ENCODE measurements at places on chromosomes 7 and 10.

DNA sequence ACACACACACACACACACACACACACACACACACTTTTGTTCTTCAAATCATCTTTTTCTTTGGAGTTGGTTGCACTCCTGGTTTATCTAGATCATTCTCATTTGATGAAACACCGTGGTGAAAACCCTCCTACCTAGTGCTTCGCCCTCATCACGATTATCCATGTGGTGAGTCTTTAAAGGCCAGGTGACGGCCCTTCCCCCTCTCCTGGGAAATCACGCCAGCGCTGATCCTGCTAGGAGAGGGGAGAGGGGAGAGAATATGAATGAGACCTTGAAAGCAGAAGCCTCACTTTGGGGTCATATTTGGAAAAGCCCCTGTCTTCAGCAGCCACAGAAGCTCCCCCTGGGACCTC, 103.9 kb upstream of the LRRC4 start:
- DNase-seq, result peak; percentile 46

DNA sequence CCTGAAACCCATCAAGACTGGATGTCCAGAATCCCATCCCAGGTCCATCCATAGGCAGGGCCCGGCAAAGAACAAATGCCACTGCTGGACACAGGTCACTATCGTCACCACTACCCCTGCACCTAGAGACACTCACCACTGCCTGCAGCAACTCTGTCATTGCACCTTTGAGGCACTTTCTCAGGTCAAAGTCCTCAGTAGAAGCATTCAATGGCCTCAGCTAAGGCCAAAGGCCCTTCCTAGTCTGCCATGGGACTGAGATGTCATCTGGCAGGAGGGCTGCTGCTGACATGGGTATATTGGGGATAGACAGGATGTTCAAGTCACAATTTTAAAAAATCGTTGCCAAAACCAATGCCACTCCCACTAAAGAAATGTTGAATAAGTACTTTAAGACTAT, 58.7 kb downstream of the GPAM start:
- DNase-seq, result no peak

GRCh38 chr7:20561466-20561865, 54.0 kb upstream of the ABCB5 start:
- no peak for DNase-seq

GRCh38 chr10:46556515-46557318, at the start of gene GPRIN2:
Gene GPRIN2 (minus strand): TSS chr10:46556658. CDS start chr10:46550736, 5,922 bp downstream.
- DNase-seq, result peak; percentile 25

DNA sequence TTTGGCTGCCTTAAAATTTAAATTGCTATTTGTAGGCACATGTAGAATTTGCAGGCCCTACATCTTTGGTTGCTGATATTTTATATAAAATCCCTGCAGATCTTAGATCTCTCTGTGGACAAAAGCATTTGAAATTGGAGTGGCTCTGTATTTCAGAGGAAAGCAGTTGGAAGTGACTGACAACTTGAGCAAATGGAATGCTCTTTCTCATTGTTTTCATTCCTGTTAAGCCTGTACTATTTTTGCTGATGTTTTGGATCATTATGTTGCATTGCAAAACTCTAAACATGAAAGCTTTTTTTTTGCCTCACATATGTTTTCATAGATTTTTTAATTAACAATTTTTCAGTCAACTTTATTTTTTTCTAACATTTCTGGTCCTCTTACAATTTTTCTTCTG, 251.2 kb upstream of the MDFIC start:
- DNase-seq, result no peak

GRCh38 chr7:24313777-24314176, 29.8 kb downstream of the NPY start:
- DNase-seq, result no peak

DNA sequence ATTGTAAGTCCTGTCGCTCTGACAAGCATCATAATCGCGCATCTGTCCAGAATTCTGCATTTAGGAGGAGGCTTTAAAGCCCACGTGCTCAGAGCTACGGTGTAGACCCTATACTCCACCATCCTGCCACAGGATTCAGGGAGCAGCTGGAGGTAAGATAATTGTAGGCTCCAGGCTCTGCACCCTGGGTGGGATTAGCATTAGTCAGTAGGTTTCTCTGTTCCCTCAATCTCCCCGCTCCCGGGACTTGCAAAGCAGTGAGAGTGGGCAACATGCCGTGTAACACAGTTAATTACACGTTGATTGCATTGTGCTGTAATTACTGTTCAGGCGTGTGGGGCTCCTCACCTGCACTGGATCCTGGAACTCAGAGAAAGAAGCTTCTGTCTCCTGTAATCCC, 89.3 kb upstream of the CUX1 start:
- DNase-seq, result peak; percentile 15

DNA sequence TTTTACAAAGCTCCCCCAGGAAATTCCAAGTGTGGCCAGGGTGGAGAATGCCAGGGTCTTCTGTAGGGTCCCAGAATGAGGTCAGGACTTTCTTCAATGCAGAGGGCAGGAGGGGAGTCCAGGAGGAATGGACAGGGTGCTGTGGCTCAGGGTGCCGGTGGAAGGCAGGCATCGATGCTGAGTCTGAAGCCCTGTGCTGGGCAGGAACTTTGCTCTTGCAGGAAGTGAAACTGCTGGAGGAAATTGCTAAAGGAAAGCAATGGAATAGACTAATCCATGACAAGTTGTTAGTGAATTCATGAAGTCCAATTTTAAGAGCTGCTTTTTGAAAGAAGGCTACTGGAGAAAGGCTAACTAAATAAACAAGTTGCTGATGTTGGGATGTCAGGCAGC, 14.8 kb downstream of the PTPRE start:
- no peak for DNase-seq

- no peak for DNase-seq
Observed at GRCh38 chr10:45325116-45325515, 9.7 kb upstream of the OR13A1 start.

DNA sequence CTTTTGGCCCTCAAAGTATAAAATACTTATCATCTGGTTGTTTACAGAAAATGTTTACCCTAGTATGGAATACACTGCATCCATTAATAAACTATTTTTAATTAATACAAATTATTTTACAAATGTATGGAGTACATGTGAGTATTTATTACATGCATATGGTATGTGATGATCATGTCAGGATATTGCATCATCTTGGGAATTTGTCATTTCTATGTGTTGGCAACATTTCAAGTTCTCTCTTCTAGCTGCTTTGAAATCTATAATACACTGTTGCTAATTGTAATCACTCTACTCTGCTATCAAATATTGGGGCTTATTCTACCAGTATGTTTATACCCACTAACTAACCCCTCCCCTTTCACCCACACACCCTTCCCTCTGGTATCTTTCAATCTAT, 103.9 kb upstream of the THSD7A start:
- no peak for DNase-seq

DNA sequence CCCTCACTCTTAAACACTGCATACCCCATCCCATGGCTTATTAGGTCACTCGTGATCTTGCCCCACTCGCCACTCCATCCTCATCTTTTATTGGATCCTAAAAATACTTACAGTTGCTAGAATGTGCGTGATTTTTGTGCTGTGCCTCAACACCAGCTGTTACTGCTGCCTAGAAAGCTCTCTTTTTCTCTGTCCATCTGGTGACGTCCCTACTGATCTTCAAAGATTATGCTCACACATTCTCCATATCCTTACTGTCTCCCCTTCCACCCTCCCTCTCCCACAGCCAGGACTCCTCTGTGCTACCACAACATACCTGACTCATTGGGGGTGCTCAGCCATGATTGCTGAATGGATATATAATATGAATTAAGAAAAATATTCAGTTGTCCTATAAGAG, 42.0 kb downstream of the CDK6 start:
- no peak for DNase-seq

GRCh38 chr7:129734400-129734799, 122.9 kb downstream of the NRF1 start:
- no peak for DNase-seq

DNA sequence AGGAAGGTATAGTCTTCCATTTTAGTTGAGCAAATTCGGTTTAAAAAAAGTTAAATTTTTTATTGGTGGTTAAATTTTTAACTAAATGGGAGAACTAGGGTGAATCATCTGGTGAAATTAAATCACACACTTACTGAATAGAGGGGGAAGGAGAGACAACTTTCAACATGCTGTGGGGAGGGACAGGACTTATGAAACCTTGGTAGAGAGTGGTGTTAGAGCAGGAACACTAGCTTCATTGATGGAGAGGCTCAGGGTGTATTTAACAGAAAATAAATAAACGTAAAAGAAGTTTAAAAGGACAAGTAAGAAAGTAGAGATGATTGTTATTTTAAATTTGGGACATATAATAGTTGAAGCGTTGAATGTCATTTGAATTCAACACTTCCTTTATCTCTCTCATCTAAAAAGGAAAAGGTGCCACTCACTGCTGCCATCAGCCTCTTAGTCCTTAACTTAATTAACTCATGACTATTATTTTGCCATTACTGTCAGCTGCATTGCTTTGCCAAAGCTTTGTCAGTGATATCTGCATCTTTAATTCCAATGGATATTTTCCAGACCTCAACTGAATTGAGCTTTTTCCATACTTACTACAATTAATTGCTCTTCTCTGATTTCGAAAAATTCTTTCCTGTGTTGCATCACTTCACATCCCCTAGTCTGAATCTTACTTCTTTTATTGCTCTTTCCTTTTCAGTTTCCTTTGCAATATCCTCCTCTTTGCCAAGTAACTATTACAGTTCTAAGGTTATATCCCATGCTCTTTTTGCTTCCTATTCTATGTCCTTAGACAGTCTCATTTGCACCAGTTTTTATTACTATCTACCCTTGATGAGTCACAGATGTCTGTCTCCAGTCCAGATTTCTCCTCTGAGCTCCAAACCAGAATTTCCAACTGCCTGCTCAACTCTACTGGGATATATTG, 71.7 kb downstream of the GNAT3 start:
- no peak for DNase-seq

GRCh38 chr7:25665374-25665773, 437.1 kb upstream of the NPVF start:
- no peak for DNase-seq

GRCh38 chr10:1126461-1126860, 70.3 kb downstream of the WDR37 start:
- DNase-seq, result no peak

- no peak for DNase-seq
Observed at GRCh38 chr10:78777466-78777865, 291.3 kb upstream of the ZMIZ1 start.

GRCh38 chr7:43758029-43758821, at the start of gene BLVRA:
Gene BLVRA (plus strand): TSS chr7:43758680. CDS start chr7:43771159, 12,479 bp downstream.
- DNase-seq, result peak; percentile 41

DNA sequence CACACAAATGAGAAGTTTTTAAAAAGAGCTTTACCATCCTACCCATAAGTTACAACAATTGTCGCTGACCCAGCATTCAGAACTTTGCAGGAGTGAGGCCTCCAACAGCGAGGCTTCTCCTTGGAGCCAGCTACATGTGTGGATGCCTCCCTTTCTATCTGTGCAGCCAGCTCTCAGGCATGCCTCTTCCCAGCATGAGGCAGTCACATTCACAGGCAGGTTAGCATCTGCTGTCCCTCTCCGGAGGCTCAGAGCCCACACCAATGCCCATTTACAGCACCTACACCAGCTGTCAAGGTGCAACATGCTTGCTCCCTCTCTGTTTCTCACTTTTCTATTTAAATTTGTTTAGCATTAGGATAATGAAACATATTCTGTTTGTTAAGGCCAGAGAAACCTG, 278.7 kb upstream of the PODXL start:
- no peak for DNase-seq

GRCh38 chr10:75088640-75089039, 22.8 kb upstream of the SAMD8 start:
- DNase-seq, result no peak

DNA sequence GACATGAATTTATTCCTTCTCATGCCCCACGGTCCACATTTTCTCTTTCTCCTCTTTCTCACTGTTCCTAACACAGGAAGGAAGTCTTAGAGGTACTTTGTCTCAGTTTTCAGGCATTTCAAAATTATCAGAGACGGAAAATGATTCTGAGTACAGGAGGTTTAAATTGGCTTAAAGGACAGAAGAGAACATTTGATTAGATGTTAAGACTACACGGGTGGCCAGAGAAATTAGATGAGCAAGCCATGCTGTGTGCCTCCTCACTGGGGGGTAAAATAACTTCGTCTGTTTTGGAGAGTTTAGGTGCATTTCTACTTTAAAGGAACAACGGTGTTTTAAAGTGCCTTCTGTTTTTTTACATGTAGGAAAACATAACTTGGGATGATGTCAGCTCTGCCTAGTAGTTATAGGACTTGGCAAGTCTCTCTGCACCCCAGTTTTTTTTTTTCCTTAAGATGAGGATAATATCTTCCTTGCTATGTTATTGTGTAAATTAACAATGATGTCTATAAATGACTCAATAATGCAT, 66.9 kb downstream of the MCMBP start:
- DNase-seq, result no peak

GRCh38 chr10:32239769-32240168, 107.2 kb downstream of the EPC1 start:
- DNase-seq, result no peak

DNA sequence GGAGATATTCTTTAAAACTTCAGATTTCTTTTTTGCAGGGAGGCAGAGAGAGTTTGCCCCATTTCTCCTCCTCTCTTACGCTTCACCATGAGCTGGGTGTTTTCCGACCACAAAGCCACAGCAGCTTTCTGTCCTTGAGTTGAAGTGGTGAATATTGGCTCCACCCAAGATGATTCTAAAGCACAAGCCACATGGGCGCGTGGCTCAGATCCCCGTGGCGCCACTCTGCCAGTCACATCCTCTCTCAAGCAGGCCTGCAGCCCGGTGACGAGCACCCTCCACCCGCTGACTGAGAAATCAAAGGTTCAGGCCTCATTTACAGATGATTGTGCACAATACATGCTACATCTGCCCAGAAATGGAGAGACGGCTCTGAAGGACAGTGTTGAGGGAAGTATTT, 27.6 kb upstream of the RNF32 start:
- no peak for DNase-seq

GRCh38 chr7:90961037-90961725, 303.1 kb upstream of the FZD1 start:
- no peak for DNase-seq

- DNase-seq, result no peak
Observed at GRCh38 chr7:141722529-141722928, 14.4 kb downstream of the WEE2 start.

DNA sequence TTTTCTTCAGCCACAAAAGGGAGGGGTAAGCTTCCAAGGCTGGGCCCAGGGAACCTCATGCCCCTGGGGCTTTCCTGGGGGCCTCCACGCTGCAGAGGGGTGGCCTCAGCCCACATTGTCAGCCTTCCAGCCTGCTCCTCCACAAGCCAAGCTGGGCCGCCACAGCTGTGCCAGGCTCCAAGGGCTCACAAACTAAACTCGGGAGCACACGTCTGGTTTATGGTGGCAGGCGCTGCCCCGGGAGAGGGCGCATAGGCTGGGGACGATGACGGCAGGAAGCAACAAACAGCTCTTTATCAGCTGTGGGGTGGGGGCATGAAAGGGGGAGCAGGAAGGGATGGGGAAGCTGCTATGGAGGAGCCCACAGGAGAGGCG, 6.3 kb upstream of the CDH23 start:
- no peak for DNase-seq
